ENCODE measurements at places on chromosomes 7 and 10. TPM values are rescaled to one million over a fixed set of nuclear protein-coding genes. Genes with fewer than 3 reads are reported as not detected.

HMX3 gene
- not detected for total RNA-seq

- DNase-seq: no peak
Observed at GRCh38 chr7:20354610-20355528, 24.2 kb downstream of the ITGB8 start.

OR2A42 gene
- 0.04 TPM for total RNA-seq

PLPP4 gene
- not detected for total RNA-seq

GRCh38 chr7:139232904-139233303, 1.9 kb downstream of the UBN2 start:
- DNase-seq: no peak

DNA sequence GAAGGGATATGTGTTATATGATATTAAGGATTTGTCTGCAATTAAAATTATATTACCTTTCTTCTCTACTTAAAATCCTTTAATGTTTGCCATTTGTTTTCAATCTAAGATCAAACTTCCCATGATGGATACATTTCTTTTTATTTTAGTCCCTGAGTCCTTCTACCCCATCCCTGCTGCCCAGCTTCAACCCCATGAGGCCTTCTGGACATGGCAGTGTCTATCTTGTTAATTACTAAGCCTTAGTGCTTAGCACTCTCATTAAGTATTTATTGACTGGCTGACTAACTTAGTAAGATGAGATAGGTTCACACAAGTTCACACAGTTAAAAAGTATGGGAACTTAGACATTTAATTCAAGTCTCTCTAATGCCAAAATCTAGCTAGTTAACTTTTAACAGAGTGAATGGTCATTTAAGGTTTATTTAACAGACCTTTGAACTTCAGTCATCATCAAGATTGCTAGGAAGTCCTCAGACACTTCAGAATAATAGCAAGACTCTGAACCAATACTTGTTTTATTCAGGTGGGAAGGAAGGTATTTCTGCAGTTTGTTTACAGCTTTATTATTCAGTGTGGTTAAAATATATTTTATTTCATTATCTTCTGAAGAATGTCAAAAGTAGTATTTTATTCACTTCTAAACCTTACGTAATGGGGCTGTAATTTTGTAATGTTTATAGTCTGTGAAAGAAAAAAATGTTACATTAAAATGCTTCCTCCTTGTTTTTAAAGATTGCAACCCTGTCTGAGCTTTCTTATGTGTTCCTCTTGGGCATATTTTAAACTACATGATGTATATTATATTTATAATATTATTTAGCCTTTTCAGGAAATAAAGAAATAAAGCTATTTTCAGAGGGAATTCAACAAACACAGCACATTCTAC, 848.9 kb downstream of the REEP3 start:
- DNase-seq: no peak

- peak; percentile 27 for DNase-seq
Observed at GRCh38 chr7:30726296-30727006, 25.5 kb upstream of the INMT start.

DNA sequence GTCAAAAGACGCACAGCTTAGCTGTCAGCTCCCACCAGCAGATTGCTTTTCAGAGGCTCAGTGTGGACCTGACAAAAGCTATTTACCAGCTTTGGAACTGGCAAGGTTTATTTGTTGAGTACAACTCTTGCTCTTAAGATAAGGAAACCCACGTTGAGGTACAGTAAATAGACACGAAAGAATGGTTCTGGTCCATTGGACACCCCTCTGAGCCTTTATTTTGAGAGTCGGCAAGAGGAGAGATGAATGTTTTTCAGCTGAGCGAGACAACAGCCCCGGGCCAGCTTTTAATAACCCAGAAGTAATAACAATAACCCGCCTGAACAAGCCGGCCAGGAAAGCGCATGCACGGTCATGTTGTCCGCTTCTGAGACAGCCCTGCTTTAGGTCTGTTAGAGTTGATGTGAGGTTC, 49.0 kb downstream of the WNT2 start:
- DNase-seq: no peak

GRCh38 chr7:77202481-77202976, 2.9 kb upstream of the FGL2 start:
- no peak for DNase-seq

DNA sequence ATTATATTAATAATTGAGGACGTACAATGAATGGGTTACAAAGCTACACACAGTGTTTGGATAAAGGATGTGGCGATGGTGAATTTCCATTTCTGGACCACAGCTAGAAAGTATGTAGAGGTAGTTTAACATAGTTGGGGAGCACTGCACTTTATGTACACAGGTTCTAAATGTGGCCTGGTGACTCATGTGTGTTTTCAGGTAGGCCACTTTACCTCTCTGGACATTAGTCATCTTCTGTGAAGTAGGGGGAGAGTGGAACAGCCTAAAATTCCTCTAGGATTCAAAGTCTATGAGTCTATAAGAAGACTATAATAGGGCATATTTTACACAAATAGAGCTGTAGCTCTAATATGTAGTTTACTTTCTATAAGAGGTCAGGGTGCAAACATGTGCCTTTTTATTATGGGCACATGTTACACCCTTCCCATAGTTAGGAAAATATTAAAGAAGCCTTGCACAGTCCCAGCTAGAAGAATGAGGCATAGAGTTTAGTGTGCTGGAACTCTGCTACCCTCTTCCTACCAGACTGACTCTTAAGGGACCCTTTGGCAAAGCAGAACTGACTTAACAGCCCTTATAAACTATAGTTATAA, 594.9 kb downstream of the LRMDA start:
- no peak for DNase-seq

ADARB2 gene
- total RNA-seq: 0.17 TPM

DNA sequence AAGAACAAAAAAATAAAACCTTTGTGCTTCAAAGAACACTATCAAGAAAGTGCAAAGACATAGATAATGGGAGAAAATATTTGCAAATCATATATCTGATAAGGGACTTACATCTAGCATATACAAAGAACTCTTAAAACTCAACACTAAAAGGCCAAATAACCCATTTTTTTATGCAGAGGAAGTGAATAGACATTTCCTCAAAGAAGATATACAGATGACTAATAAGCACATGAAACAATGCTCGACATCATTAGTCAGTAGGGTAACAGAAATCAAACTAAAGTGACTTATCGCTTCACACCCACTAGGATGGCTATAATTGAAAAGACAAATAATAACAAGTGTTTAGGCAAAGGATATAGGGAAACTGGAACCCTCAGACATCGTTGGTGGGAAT, 78.0 kb downstream of the MALSU1 start:
- DNase-seq: no peak

GRCh38 chr10:31321396-31321941, 2.5 kb downstream of the ZEB1 start:
- peak; percentile 31 for DNase-seq

- peak; percentile 84 for DNase-seq
Observed at GRCh38 chr10:7192831-7193361, 217.9 kb downstream of the SFMBT2 start.

GIMAP2 gene
- total RNA-seq: 97.7 TPM

ADAM8 gene
- 153 TPM for total RNA-seq

MLXIPL gene
- total RNA-seq: not detected

- no peak for DNase-seq
Observed at GRCh38 chr7:14424675-14425074, 435.2 kb upstream of the ETV1 start.

DRGX gene
- not detected for total RNA-seq

- DNase-seq: no peak
Observed at GRCh38 chr10:11693376-11693775, 48.8 kb upstream of the ECHDC3 start.

GRCh38 chr7:27196287-27196767, 3.6 kb downstream of the HOXA13 start:
- DNase-seq: peak; percentile 86

DNA sequence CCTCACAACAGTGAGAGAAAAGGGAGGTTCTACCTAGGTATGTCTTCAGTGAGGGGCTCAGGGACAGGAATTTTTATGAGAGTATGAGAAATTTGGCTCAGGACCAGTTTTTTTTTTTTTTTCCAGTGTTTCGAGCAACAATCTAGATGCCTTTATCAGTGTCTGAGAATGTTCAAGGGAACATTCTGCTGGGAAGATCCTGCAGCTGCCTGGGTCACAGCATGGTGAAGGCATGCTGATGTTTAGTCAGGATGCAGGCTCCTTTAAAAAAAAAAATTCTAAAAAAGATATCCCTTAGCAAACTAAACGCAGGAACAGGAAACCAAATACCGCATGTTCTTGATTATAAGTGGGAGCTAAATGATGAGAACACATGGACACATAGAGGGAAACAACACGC, 31.0 kb downstream of the SBDS start:
- no peak for DNase-seq

DNA sequence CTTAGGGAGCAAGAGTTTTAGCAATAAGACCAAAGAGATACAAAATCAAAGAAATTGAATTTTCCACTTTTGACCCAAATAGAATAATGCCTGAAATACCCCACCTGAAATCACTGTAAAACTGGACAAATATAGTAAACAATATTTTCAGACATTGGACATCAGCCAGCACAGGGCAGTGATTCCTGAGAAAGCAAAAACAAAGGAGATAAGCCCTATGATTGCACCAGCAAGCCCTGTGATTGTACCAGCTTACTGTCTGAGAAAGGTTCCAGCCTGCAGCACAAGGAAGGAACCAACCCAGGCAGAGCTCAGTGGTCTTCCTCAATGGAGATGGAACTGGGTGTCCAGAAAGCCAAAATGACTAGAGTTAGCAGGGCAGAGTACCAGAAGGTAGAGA, 10.3 kb downstream of the TMEM106B start:
- no peak for DNase-seq

SEMA3E gene
- not detected for total RNA-seq

DNA sequence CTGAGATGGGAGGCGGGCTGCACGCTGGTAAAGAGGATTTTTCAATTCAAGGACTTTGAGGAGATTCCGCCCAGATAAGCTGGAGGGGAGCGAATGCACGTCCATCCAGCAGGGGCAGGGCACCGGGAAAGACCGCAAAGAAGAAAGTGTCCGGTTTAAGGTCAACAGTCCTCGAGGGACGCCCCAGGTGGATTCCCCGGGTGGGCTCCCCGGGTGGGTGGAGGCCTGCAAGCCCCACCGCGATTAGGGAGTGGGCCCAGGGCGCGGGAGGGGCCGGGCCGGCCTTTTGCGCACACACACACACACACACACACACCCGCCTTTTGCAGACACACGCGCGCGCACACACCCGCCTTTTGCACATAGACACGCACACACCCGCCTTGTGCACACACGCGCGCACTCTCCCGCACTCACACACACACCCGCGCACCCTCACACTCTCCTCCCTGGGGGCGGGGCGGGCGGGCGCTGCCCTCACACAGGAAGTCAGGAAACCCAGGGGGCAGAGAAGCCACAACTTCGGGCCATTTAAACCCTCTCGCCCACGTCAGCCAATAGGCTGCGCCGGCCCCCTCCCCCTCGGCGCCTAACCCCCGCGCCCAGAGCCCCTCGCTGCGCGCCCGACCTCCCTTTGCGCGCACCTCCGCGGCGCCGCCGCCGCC, 615 bp downstream of the ARHGAP12 start:
- peak; percentile 63 for DNase-seq

CFAP69 gene
- total RNA-seq: not detected

- DNase-seq: no peak
Observed at GRCh38 chr7:41313171-41313570, 389.7 kb downstream of the INHBA start.

DNA sequence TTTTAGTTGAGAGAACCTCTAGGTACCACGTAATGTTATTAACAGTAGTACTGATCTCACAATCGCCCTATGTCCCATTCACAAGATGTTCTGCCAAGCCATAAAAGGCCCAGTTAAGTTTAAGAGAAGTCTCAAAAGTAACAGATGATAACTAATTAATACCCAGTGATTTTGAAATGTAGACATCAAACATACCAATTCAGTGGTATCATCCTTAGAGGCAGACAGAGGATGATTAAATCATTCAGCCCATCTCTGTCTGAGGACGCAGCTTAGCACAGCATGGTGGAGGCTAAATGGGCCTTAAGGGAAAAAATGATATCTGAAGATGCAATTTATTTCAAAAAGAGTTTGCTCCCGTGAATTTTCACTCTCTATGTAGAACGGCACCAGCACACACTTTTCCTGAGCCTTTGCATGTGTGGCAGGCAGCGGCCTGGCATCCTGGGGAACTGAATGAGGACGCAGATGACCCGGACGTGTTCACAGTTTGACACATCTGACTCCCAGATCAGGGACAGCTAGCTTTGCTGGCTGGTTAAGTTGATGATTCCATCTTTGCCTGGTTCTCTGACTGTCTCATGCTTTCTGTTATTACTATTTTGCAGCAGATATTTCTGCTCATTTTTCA, 13.4 kb downstream of the EGFR start:
- DNase-seq: no peak

GRCh38 chr7:50610521-50611277, 45.5 kb upstream of the DDC start:
- DNase-seq: peak; percentile 78

GRCh38 chr7:27661811-27662489, 733 bp downstream of the HIBADH start:
- no peak for DNase-seq

NRG3 gene
- not detected for total RNA-seq

- DNase-seq: no peak
Observed at GRCh38 chr10:124616836-124617130, 127.4 kb downstream of the FAM53B start.

GRCh38 chr10:76178532-76179292, 747.3 kb downstream of the LRMDA start:
- no peak for DNase-seq

HMX2 gene
- not detected for total RNA-seq

- no peak for DNase-seq
Observed at GRCh38 chr10:102799691-102800471, 37.3 kb downstream of the CYP17A1 start.

FASTK gene
- 85.9 TPM for total RNA-seq

DNA sequence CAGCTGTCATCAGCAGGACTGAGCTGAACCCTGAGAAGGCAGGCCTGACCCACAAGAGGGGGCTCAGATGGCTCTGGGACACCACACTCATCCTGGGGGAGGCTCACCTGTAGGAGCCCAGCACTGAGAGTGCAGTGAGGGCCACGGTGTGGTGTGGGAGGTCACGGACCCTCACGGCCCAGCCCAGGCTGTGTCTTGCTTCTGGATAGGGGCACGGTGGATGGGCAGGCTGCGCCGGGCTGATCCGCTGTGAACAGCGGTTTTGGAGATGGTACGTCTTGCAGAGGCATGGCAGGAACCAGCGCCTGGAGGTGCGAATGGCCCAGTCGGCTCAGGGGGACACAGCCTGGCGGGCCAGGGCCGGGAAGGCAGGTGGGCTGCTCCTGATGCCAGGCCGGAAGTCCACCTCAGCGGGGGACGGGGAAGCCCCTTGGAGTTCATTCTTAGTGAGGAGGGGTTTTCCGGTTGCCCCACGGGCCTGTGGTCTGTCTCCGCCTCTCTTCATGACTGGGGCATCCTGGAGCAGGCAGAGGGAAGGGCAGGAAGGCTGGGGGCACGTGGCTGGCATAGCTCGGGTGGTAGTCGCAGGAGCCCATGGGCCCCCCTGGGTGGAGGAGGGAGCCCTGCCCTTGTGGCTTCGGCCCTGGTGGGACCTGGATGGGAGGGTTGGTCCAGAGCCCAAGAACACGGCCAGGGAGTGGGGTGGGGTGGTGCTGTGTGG, 112.5 kb downstream of the UNCX start:
- no peak for DNase-seq

GRCh38 chr7:35697414-35698175, 2.7 kb upstream of the HERPUD2 start:
- DNase-seq: no peak

C7orf57 gene
- 0.10 TPM for total RNA-seq
